ENCODE measurements at places on chromosomes 12 and 14. TPM values are rescaled to one million over a fixed set of nuclear protein-coding genes. Genes with fewer than 3 reads are reported as not detected.

Gene KERA
- total RNA-seq, result not detected

Gene ALDH6A1
- total RNA-seq, result 25.7 TPM

Gene GPR137C
- total RNA-seq, result 0.12 TPM

Gene ARHGEF25
- 1.4 TPM for total RNA-seq

Gene LMNTD1
- total RNA-seq, result not detected

DNA sequence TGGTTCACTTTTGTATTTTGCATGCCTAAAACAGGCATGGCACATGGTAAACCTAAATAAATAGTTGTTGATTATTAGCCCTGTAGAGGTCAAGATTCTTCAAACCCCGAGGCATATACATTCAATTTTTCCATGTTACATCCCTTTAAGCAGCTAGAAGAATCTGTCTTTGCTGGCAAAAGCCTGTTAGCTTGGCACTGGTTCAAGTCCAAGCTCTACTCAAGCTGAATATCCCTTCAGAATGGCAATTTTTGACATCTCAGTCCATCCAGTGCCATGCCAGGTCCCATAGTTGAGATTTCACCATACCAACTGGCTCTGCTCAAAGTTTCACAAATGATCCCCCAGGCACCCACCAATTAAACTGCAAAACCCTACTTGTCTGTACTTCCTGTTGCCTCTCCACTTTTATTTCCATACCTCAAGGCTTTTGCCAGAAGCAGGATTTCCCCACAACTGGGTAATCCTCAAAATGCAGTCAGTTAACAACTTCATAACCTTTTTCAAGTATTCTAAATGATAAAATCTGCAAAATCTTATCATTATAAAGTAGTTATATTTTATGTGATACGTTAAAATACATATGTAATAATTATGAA, 9.0 kb upstream of the DCN start:
- no peak for DNase-seq

DNA sequence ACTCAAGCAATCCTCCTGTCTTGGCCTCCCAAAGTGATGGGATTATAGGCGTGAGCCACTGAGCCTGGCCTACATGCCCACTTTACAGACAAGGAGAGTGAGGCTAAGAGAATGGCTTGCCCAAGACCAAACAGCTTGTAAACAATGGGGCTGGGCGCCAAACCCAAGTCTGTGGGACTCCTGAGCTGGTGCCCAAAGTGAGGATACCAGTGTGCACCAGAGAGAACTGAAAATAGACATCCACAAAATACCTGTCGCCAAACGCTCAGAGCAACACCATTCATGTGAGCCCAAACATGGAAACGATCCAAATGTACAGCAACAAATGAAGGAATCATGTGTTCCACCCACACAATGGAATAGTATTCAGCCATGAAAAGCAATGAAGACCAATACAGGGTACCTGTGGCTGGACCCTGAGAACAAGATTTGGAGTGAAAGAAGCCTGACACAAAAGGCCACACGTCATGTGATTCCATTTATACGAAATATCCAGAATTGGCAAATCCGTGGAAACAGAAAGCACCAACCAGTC, 38.2 kb downstream of the CCNK start:
- DNase-seq, result no peak

DNA sequence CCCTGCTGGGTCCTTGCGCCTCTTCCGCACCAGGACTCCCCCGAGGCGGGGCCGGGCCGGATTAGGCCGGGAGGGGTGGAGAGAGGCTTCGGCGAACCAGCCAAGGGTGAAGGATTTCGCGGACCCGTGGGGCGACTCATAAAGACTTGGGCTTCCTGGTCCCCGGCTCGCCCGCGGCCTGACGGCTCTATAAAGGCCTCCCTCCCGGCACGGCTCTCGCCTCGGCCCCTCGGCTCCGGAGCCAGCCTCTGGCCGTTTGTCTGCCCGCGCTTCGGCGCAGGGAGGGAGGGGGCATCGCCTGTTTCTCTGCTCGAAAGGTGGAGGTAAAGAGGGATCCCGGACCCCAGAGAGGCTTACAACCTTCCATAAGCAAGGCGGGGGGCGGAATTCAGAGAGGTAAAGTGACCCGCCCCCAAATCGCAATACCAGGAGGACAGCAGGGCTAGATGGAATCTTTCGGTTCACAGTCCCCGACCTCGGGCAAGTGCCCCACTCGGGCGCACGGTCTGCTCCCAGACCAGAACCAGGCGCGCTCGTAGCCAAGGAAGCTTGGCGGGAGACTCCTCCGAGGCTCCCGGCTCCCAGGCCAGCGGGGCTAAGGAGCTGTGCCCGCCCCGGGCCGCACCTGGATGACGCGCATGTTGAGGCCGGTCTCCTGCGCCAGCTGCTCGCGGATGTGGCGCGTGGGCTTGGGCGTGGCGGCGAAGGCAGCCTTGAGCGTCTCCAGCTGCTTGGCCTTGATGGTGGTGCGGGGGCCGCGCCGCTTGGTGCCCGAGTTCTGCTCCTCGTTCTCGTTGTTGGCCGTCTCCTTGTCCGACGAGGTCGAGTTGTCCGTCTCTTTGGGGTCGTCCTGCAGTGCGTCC, 3.9 kb downstream of the LHX5 start:
- DNase-seq, result no peak

- DNase-seq, result no peak
Measured at GRCh38 chr12:98446682-98447081, 68.7 kb upstream of the TMPO start.
